AG10803 (cell line): ENCODE measurements at places on chromosomes 16 and 17.

DNA sequence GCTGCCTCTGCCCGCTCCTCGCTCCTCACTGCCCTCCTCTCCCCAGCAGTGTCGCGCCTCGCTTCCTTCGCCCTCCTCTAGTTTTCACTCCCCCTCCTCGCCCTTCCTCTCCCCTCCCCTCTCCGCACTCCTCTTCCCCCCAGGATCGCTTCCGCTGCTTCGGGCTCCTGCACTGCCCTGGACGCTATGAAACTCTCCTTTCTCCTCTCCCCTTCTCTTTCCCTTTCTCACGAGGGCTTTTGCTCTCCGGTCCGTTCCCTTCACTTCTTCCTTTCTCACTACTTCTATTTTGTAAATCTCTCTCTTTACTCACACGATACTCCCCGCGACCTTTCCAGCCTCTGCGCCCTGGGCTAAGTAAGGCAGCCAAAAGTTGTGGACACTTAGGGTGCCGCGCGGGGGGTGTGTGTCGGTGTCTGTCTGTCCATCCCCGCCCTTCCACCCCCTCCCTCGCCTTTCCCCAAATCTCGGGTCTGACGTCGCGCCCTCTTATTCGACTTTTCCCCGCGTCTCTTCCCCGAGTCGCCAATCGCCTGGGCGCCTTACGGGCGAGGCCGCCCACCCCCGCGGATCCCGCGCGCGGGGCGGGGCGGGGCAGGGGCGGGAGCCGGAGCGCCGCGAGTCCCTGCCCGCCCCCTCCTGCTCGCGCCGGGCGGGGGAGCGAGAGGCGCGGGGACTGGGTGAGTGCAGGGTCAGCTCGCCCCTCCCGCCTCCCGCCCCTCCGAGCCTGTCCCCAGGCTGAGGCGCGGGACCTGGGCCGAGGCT, at the start of gene IRX3:
Gene IRX3 (minus strand): TSS at position 422 of the 765 bp plus-strand sequence. CDS start 737 bp downstream, outside the sequence.
- peak; percentile 94 for DNase-seq

- DNase-seq, result no peak
Measured at GRCh38 chr17:290626-291025, 62.0 kb downstream of the RPH3AL start.

DNA sequence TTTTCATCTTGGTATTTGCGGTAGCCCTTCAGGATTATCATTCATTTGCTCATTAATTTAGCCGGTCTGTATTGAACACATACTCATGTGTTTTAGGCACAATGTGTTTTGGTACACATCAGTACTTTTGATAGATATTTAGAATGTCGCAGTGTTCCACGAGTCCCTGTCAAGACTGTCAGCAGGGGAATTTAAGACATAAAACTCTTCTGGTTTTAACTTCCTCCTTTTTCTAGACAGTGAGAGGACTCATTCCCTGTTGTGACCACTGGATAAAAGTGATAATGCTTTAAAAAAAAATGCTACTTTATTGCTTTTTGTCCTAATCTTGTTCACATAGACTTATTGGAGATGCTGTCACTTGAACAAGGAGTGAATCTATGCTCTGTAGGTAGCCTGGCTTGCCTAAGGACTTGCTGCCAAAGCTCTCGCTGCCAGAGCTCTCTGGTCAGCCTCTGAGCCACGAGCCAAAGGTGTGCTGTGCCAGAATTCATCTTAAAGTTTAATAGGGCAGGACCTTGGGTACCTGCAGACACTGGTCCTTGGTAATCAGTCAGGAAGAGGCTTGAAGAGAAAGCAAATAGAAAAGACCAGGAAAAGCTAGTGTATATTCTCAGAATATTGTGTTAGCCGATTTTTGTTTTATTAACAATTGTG, 5.4 kb downstream of the DCAF7 start:
- no peak for DNase-seq

- DNase-seq, result no peak
Measured at GRCh38 chr16:74774223-74775139, at the start of gene FA2H. TSS of gene FA2H (minus strand) at chr16:74774820. CDS start at chr16:74774755, 65 bp downstream.

DNA sequence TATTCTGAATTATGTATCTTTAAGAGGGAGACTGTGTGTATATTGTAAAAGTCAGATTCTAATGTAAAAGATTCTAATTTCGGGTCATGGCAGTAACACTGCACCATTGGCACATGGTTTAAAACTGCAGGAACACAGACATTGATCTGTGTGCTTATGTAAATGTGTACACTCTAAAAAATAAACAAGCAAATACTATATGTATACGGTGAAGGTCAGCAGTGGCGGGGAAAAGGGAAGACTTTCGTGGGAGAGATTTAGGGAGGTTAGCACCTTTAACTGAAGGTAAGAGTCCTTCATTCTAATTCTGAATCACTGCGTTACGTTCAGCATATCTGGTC, 157.8 kb upstream of the FAM20A start:
- DNase-seq, result no peak
